Fibroblast of mammary gland (primary cell): ENCODE measurements at places on chromosomes 5 and 9.

DNA sequence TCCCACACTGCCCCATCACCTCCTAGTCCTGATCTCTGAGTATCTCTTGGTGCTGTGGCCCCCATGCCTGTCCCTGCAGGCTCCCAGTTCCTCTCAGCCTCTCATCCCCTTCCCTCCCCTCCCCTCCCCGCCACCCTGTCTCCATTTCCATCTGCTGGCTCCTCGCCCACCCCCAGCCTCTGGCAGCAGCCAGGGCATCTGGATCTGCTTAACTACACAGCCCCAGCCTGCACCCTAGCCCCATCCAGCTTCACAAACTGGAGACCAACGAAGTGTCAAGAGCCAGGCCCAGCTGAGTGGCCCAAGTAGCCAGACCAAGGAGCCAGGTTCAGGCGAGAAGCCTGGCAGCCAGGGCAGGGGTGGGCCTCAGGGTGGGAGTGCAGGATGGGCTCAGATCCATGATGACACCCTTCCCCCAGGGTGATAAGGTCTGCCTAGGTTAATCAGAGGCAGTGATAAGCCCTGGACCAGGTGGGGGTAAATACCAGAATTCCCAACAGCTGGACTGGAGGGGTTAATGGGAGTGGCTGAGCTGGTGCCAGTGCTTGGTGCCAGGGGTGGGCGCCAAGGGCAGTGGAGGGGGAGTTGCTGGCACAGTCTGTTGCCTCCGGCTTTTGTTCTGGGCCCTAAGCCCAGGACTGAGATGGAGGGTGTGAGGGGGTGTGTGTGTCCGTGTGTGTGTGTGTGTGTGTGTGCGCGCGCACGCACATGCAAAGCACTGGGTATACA, 2.5 kb downstream of the IL11RA start:
- DNase-seq: peak; percentile 80

GRCh38 chr5:66717455-66718373, 121.5 kb downstream of the MAST4 start:
- no peak for DNase-seq

GRCh38 chr5:14531668-14532067, 49.9 kb upstream of the OTULINL start:
- no peak for DNase-seq

DNA sequence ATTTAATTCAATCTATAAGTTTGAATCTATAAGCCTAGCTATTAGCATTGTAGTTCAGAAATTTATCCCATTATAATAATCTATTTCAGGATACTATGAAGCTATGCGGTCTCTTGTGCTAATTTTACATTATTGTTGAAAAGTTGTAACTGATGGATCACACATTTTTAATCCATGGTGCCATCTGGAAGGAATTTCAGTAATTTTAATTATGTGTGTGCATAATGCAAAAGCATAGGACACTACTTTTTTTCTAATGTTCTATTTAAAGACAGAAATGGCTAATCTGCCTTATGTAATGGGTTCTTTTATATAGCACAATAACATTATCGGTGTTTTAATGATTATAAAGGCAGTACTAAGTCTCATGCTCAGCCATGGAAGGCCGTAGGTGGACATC, 90.6 kb downstream of the HOMER1 start:
- DNase-seq: no peak

DNA sequence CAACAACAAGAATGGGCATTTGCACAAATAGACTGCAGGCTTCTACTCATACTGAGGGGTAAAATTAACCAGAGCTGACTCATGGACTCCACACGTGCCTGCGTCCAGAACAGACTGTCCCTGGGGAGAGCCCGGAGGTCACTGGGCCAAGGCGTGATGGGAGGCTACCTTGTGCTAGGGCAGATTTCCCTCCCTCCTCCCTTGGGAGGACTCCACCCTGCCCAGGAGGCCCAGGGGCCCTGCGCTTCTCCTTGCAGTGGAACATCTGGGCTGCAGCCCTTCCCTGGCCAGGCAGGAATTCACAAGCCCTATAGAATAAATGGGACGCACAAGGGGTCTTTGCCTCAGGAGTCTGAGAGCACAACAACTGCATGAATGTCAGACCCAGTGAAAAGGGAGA, 35.6 kb downstream of the IRX2 start:
- peak; percentile 73 for DNase-seq

DNA sequence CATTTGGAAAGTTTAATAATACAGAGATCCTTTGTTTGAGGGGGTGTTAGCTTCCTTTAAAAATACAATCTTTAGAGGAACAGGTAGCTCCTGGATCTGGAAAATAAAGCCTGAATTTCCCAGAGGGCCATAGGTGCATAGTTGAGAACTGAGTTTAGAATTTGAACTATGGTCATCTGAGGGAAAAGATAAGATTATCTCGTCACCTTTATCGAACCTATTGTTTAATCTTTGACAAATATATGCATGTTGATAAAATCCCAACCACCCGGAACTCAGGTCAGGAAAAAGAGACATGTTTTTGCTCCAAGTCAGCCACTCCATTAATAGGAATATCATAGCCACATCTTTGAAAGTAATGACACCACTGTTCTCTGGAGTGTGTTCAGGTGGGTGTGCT, 91.7 kb upstream of the FAM169A start:
- no peak for DNase-seq

DNA sequence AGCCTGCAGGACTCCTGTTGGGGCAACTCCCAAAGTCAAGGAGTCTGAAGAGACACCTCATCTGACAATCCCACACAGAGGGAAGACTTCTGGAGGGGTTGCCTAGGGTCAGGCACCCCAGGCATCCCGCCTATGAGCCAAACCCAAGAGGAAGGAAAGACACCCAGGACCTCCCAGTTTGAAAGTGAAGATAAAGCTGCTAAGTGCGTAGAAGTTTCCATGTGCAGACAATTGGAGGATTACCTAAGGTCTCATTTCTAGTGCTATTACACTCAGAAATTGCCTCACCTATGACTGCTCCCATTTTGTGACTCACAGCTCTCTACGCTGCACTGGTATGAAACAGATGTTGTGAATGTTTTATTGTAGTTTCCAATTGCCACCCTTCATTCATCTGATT, 322.9 kb downstream of the SLIT3 start:
- DNase-seq: peak; percentile 84

DNA sequence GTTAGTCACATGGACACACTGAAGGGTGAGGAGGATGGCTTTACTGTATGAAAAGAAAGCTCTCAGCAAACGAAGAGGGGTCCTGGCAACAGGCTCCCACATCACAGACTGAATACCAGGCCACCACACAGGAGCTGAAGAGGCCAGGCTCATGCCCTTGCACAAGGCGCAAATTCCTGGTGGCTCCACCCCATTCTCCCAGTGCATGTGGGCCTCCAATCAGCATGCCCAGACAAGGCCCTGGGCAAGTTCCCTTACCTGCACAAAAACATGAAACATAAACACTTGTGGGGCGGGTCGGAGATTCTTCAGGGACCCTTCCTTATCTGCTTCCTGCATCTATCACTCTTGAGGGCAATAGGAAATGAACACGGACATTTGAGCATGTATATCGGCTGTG, 935.8 kb upstream of the EDIL3 start:
- DNase-seq: no peak
